ENCODE measurements at places on chromosomes 7 and 10.

GRCh38 chr10:90224791-90225566 is 523.6 kb downstream of the KIF20B start:
- no peak for DNase-seq

DNA sequence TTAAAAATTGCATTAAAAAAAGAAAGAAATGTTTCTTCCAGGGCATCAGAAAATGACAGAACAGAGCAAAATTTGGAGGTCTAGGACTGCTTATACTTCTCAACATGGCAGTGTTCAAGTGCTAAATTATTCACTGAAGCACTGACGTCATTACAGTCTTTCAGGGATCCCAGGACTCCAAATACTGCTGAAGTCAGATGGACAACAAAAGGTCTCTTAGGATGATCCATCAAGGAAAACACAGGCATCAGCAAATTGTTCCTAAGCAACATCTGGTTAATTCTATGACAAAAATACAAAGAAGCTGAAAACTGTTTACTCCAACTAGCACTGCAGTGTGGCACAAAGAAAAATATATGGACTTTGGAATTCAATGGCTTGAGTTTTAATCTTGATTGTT is 52.1 kb downstream of the PDK4 start:
- DNase-seq, result no peak

GRCh38 chr10:1520909-1521565 is 216.3 kb downstream of the ADARB2 start:
- no peak for DNase-seq

- DNase-seq, result no peak
Measured at GRCh38 chr7:36887969-36888368, 163.7 kb upstream of the AOAH start.

DNA sequence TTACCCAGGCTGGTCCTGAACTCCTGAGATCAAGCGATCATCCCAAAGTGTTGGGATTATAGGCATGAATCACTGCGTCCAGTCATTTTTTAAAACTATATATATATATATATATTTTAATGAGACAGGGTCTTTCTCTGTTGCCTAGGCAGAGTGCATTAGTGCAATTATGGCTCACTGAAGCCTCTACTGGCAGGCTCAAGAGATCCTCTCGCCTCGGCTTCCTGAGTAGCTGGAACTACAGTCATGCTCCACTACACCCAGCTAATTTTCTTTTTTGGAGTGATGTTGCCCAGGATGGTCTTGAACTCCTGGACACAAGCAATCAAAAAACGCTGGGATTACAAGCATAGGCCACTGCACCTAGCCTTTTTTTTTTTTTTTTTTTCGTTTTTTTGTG is 55.3 kb upstream of the KAT6B start:
- no peak for DNase-seq

- DNase-seq, result no peak
Measured at GRCh38 chr10:53687800-53688199, 915.2 kb upstream of the MBL2 start.

DNA sequence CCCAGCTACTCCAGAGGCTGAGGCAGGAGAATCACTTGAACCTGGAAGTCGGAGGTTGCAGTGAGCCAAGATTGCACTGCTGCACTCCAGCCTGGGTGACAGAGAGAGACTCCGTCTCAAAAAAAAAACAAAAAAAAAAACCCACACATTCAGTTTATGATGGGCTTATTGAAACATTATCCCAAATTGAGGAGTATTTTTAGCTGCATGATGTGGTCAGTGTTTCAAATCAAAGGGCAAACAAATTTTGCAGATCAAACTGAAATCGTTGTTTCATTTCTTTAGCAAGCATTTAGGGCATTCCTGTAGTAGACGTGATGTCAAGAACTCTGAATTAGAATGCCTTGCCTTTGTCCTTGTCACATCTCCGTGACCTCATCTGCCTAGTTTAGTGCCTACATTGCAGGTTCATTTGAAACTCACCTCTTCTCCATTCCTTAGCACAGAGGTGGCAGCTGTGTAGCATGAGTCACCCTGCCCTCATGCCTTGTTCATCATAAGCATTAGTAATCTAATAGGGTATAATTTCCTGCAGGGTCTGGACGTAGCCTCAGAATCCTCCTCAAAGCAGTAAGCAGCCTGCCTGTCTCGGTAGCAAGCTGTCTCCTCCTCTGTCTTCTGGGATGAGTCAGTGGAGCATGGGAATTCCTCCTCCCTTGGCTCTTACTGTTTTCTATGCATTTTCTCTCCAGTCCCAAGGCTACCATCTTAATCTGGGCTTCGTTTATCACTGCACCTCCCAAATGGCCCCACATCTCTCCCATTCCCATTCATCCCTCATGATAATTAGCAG is 73.8 kb downstream of the CUL1 start:
- DNase-seq, result peak; percentile 62

- DNase-seq, result no peak
Measured at GRCh38 chr7:88072715-88073055, 138.6 kb downstream of the ADAM22 start.

GRCh38 chr10:22365233-22365632 is 19.9 kb downstream of the SPAG6 start:
- no peak for DNase-seq

DNA sequence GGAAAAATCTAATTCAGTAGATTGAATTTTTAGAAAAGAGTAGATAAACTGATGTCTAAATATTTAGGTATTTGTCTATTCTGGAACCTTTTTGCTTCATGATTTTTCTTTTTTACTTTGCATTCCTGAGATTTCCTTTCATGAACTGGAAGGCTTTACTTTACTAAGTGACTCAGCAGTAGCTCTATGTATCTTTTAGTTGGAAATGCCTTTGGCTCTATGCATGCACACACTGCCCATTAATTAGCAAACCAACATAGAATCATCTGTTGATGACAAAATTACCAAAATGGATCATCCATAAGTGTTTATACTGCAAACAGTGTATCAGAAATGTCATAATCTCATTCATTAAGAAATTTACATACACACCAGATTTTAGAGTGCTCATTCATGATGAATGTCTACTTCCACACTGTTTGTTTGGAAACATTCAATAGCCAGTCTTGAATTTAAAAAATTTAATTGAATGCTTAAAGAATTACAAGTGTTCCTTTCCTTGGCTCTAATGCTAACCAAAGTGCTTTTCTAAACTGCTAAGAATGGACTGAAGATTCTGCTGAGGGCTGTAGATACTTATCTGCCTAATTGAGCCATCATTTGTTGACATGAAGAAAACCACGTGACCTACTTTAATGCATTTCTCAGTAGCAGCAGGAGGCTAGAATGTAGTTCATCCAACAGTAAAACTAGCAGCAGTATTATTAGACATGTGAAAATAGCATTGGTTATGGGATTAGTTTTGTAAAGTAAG is 282.0 kb downstream of the ADK start:
- DNase-seq, result peak; percentile 74

GRCh38 chr10:101839416-101840063 is 4.1 kb downstream of the KCNIP2 start:
- no peak for DNase-seq

DNA sequence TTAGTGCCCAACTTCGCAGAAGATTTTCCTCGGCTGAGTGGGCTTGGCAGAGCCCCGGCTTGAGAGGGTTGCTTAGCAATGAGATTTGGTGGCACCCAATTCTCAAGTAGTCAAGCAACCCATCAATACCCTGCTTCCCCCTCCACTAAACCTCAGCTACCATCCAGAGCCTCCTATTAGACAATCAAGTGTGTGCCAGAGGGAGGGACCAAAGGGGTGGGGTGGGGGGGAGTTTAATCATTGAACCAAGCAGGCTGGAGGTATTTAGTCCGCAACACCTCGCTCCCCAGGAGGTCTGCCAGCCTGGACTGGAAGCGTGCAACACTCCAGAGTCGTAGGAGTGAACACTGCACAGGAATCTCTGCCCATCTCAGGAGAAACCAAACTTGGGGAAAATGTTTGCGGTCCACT is at the start of gene HKDC1:
HKDC1 (plus strand) TSS at position 292 of the 411 bp plus-strand sequence; CDS start at position 396, 104 bp downstream.
- no peak for DNase-seq

DNA sequence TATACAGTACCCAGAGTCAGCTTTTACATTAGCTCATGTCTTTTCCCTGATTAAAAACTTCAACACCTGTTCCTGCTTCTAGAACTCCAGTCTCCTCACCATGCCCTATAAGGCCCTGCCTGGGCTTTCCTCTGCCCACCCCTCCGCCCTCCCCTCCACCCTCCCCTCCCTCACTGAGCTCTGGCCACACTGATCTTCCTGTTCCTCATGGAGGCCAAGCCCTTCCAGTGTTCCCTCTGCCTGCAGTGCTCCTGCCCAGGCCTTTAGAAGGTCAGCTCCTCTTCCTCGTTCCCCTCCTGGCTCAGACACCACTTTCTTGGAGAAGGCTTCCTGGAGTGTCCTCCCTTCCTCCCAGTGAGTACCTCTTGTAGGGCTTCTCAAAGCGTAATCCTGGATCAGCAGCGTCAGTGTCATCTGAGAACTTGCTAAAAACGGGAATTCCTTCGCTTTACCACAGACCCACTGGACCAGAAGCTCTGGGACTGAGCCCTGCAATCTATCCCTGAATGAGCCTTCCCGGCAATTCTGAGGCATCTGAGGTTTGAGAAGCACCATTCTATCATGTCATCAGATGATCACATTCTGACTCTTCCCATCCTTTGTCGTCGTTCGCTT is 3.7 kb downstream of the PDZD7 start:
- no peak for DNase-seq

GRCh38 chr7:44380831-44381493 is 55.6 kb upstream of the CAMK2B start:
- no peak for DNase-seq

GRCh38 chr10:50619882-50620281 is 3.9 kb downstream of the SGMS1 start:
- DNase-seq, result no peak

DNA sequence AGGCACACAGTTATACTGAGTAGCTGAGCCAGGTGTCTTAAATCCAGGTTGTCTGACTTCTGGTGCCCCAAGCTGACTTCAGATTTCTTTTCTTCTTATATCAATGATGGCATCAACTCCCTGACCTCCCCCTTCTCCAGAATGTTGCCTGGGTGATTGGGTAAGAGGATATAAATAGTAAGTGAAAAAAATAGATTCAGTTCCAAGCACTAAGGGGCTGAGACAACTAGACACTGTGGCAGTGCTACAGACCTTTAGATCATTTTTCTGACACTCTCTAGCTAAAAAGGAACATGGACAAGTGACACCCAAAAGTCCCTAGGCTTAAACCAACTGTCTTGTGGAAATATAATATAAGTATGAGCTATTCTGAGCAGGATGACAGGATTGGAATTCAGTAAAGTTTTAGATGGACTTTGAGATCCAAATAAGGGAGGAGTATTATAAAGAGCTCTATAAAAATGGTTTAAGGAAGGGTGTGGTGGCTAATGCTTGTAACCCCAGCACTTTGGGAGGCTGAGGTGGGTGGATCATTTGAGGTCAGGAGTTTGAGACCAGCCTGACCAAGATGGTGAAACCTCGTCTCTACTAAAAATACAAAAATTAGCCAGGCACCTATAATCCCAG is 589.1 kb upstream of the GALNT17 start:
- DNase-seq, result no peak

GRCh38 chr10:56279270-56279669 is 81.8 kb downstream of the ZWINT start:
- no peak for DNase-seq

- no peak for DNase-seq
Measured at GRCh38 chr10:101968940-101969321, 87.0 kb downstream of the ARMH3 start.

GRCh38 chr10:127013211-127013656 is 108.0 kb downstream of the DOCK1 start:
- DNase-seq, result no peak

DNA sequence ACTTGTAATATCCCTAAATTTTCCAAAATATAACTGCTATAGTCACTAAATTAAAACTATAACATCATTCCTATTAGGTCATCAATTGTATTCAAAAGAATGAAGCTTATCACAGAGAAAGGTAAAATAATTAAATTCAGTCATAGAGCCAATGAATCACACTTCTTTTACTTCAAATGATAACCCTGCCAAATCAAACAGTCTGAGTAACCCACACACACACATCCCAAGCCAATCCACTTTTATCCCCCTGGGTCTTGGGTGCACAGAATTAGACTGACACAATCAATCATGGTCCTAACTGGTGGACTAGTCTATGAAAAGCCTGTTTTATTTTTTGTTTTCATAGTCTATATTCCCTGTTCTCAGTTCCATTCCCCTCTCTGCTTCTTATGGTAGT is 25.6 kb downstream of the CTNNA3 start:
- no peak for DNase-seq

DNA sequence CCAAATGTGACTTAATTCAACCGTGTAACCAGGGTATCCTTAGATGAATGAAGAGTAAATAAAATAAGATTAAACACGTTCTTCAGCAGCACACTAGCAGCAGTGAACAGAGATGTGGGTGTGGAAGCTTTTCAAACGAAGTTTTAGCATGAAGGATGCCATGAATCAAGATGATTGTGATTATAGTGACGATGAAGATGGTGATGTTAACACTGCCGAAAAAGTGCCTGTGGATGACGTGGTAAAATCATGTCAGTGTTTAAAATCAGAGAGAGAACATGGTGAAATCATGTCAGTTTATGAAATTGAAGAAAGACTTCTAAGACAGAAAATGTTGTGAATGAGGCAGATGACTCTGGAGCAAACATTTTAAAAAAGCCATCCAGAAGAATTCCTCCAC is 19.2 kb downstream of the LCOR start:
- no peak for DNase-seq

- no peak for DNase-seq
Measured at GRCh38 chr10:131429141-131429540, 117.6 kb upstream of the TCERG1L start.
